ENCODE measurements at places on chromosomes 5 and 9.

DNA sequence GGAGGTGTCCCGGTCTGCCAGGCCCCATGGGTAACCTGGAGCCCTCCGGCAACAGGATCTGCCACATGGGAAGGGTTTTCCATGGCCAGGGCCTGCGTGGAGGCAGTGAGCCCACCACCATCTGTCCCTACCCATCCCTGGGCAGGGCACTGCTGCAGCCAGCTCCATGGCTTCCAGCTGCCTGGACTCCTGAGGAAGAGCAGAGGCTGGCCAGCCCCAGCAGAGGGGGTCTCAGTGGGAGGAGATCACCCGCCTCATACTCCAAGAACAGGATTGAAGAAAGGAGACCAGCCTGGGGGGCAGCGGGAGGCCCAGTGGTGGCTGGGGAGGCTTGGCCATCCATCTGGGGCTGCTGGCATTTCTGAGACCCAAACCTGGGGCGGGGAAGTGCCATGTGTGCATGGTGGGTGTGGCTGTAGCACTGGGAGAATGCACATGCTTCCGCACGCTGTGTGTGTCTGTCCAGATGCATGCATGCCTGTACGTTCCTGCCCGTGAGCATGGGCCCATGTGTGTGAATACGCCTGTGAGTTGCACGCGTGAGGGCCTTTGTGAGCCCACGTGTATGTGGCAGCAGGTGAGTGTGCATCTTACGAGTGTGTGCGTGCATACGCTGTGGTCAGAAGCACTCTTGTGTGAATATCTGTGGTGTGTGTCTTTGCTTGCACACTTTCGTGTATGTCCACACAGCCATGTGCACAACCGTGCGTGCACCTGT, 78.5 kb downstream of the LMX1B start:
- no peak overlapping the region for H3K27ac ChIP-seq
- no peak overlapping the region for H3K4me3 ChIP-seq
- H3K27me3 ChIP-seq = no peaks in the 10 kb centered on the region
- DNase-seq = no peak

DNA sequence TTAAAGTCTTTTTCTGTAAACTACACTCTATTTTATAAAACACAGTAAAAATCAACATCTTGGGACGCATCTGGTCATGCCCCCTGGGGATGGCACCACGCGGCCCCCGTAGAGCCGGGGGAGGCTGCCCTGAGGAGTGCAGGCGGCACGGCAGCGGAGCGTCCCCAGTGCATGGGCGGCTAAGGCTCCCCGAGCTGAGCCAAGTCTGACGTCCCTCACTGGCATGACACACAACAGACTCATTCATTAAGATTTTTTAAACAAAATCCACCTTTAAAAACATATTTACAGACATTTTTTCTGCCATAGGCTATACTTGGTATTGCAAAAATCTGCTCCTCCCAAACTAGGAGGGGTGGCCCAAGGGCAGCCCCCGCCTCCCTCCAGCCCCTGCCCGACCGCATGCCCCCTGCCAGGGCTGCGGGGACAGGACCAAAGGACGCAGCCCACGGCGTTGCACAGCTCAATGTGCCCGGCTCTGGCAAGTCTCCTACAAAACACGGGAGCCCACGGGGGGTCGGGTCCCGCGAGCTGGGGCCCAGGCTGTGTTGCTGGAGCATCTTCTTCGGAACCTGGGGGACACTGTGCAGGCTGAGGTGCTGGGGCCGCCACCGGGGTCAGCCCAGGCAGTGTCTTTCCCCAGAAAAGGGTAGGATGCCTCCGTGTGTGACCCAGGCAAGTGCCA, 11.8 kb upstream of the SEC16A start:
- H3K36me3 ChIP-seq = peaks cover 37% of the 10 kb centered on the region
- no peaks in the 10 kb centered on the region for H3K4me1 ChIP-seq
- no peaks in the 10 kb centered on the region for H3K27me3 ChIP-seq
- no peak overlapping the region for H3K27ac ChIP-seq
- no peak overlapping the region for H3K4me3 ChIP-seq
- DNase-seq = no peak

DNA sequence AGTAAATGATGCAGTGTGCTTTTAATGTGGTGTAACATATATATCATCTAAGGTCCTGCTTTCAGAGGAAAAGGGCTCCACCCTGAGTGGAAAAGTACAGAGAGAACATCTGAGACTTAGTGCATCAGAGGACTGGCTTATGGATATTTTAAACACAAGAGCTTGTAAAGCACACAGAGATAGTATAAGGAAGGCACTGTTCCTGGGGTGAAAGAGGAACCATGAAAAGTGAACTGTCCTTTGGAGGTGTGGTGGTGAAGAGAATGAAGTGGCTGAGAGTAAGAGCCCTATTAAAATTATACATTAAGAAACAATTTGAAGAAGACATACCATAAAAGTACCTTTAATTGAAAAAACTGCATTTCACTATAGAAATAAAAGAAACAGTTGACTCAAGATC, 68.9 kb downstream of the CSF2 start:
- H3K27me3 ChIP-seq = no peaks in the 10 kb centered on the region
- no peak overlapping the region for H3K4me3 ChIP-seq
- H3K36me3 ChIP-seq = no peaks in the 10 kb centered on the region

GRCh38 chr9:125496313-125496834, 210.6 kb downstream of the MAPKAP1 start:
- no peaks in the 10 kb centered on the region for H3K27me3 ChIP-seq
- no peaks in the 10 kb centered on the region for H3K36me3 ChIP-seq
- H3K4me3 ChIP-seq = no peak overlapping the region

DNA sequence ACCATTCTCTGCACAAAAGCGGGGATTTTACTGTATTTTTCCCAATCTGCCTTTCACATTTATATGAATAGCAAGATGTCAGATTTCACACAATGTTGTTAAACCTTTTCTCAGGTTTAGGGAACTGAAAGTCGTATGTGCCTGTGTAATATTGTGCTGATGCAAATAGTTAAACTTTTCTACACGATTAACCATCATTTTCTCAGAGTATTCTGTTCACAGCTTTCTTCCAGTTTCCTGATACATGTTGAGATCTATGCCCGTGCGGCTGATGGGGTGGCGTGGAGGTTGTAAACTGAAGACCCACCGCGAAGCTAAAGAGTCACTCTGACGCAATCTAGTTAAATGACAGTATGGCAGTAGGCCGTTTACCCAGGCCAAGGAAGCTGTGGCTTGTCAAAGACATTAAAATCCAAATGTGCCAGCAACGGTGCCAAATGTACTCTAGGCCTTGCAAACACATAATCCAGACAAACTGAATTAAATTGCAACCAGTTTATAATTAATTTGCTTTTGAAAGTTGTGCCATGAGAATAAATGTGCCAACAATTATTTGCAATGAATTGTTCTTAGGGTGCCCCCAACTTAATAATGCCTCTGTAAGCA, 145.7 kb downstream of the EBF1 start:
- no peaks in the 10 kb centered on the region for H3K27me3 ChIP-seq
- H3K4me3 ChIP-seq = no peak overlapping the region
- peaks cover 10% of the 10 kb centered on the region for H3K4me1 ChIP-seq
- H3K36me3 ChIP-seq = peaks cover 4% of the 10 kb centered on the region
- DNase-seq = no peak
- H3K27ac ChIP-seq = no peak overlapping the region

GRCh38 chr9:130894546-130894945, 2.1 kb downstream of the QRFP start:
- no peaks in the 10 kb centered on the region for H3K4me1 ChIP-seq
- no peak overlapping the region for H3K27ac ChIP-seq
- no peak overlapping the region for H3K4me3 ChIP-seq
- DNase-seq = no peak
- H3K27me3 ChIP-seq = no peaks in the 10 kb centered on the region
- H3K36me3 ChIP-seq = peaks cover 2% of the 10 kb centered on the region

DNA sequence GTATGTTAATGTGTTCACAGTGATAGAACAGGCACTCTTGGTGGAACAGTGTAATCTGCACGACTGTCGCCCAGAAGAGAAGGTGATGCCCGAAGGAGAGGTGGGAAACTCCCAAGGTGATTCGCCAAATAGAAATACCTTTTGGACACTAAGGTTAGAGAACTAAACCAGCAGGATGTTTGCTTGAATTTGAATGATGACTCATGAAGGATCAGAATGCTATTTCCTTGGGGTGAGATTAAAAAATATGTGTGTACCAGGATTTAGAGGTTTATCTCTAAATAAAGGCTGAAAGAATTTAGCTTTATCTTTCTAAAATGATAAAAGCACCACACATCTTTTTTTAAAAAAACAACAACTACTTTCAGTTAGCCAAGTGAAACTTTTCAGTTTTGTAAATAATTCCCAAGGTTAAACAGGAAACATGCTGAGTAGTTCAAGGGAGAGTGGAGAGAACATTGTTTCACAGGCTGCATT, 297.4 kb upstream of the TAS2R1 start:
- no peak overlapping the region for H3K4me3 ChIP-seq
- no peaks in the 10 kb centered on the region for H3K4me1 ChIP-seq
- H3K27ac ChIP-seq = no peak overlapping the region
- H3K36me3 ChIP-seq = no peaks in the 10 kb centered on the region

- H3K4me3 ChIP-seq = no peak overlapping the region
- DNase-seq = no peak
- H3K27ac ChIP-seq = no peak overlapping the region
- H3K4me1 ChIP-seq = no peaks in the 10 kb centered on the region
- H3K27me3 ChIP-seq = peaks cover 18% of the 10 kb centered on the region
These were observed 286.4 kb downstream of the NTRK2 start for GRCh38 chr9:84955971-84956370.

DNA sequence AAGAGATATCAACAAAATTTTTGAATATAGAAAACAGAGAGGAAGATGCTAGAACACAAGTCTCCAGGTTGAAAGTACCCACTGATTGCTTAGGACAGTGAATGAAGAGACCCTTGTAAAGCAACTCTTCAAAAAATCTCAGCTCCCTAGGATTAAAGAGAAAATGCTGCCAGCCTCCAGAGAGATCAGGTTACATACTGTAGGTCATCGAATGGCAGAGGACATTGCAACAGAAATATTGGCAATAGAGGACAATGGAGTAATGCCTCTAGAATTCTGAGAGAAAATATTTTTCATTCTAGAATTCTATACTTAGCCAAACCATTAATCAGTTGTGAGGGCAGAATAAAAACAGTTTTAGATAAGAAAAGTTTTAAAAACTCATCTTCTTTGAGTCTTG, 43.1 kb upstream of the ELL2 start:
- H3K4me3 ChIP-seq = no peak overlapping the region
- H3K4me1 ChIP-seq = no peaks in the 10 kb centered on the region
- H3K27ac ChIP-seq = no peak overlapping the region
- no peaks in the 10 kb centered on the region for H3K27me3 ChIP-seq
